ENCODE measurements at places on chromosomes 16 and 17.
A peak's percentile ranks its signal among the peaks of the same experiment; 100 is the strongest.

GRCh38 chr17:76697702-76698465 is 12.9 kb downstream of the MXRA7 start:
- no peak for DNase-seq

- DNase-seq, result no peak
Observed at GRCh38 chr16:13858873-13859580, 60.9 kb upstream of the ERCC4 start.

DNA sequence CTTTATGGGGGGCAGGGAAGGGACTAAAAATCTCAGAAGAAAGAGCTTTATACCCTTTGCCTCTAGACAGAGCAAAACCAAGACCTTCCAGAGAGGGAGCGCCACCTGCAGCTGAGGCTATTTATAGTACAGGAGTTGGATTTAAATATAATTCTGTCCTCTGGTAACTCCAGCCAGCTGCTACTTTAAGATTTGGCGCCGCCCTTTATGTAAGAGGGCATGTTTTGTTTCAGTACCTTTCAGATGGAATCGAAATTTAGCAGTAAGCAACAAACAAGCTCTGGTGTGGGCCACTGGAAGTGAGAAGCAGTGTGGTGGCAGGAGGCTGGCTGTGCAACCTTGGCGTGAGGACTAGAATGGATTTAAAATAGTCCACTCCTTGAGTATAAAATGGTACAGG is 5.2 kb upstream of the GUCY2D start:
- DNase-seq, result peak; percentile 48

DNA sequence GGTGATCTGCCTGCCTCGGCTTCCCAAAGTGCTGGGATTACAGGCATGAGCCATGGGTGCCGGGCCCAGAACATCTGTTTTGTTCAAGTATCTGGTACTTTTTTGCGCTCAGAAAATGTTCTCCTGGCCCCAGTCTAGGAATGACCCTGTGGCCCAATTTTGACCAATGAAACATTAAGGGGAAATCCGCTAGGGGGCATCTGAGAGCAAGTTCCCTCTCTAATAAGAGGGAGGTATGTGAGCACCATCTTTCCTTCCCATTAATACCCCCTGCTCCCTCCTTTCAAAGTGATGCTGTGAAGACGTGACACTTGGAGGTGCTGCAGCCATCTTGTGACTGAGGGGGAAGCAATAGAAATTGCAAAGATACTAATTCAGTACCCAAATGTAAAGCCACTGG is 16.5 kb upstream of the CLEC3A start:
- DNase-seq, result peak; percentile 12

DNA sequence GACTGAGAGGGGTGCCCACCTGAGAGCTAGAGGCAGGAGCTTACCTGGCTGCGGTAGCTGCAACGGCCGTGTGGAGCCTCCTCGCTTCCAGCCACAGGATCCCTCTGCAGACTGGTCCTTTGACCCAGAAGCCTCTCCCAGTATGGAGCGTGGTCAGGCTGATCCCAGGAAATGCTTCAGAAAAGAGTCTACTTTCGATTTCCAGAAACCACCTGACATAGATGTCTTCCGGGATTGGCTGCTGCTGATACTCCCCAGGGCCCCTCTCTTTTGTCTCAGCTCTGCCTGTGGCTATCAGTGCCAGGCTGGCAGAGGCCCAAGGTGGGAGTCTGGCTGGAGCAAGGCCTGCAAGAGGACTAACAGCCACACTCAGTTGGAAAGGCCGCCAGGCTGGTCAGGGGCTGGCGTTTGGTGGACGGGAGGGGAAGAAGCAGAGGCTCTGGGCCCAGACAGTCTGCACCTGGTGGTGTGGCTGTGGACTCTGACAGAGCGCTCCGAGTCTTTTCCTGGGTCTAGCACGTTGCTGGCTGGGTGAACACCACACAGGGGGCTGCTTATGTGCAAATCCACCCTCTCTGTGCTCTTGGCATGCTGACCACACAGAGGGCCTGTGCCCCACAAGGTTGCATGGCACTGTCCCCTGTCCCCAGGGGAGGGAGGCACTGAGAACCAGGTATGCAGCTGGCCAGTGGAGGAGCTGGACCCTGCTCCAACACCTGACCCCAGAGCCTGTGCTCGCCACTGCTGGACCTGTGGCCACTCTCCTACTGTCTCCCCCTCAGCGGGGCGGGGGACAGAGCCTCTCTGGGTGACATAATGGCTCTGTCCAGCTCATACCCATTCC is at the start of gene LGALS3BP:
Gene LGALS3BP (minus strand): TSS at position 144 of the 844 bp plus-strand sequence. CDS start 2,732 bp downstream, outside the sequence.
- peak; percentile 32 for DNase-seq

- DNase-seq, result peak; percentile 79
Observed at GRCh38 chr16:84013787-84014569, 28.6 kb downstream of the SLC38A8 start.

GRCh38 chr17:60559659-60559994 is 33.6 kb upstream of the APPBP2 start:
- DNase-seq, result no peak

DNA sequence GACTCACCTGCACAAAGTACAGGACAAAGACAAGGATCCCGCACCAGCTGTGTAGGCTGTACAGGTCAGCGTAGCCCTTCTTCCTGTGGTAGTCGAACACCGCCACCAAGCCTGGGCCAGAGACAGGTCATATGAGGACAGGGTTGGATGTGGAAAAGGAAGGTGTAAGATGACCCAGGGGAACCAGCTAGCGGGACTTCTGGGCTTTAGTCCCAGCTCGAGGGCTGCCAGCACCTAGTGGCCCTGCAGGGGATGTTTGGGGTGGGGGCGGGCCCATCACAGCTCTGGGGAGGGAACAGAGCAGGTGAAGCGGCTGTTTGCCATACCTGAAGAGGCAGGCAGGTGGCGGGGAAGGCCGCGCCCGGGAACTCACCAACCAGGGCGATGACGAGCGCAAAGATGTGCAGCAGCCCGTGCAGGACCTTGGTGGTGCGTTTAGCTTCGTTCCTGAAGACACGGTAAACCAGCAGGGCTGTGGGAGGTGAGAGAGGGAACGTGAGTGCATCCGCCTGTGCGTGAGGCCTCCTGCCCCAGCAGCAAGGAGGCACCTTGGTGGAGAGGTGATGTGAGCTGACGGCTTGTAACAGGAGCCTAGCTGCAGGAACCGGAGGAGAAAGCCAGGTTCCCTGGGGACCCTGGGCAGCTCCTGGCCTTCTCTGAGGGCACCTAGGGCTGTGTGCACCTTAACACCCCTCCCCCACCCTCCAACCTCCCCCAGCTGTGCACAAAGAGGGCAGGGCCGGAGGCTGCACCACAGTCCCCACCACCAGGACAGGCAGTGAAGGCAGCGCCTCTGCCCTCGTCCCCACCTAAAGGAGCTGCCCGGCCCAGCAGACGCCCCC is 10.2 kb downstream of the CYB561 start:
- DNase-seq, result no peak

- no peak for DNase-seq
Observed at GRCh38 chr16:8591451-8591850, 1.1 kb upstream of the TMEM114 start.

GRCh38 chr17:31286587-31286986 is 10.5 kb downstream of the OMG start:
- DNase-seq, result no peak

- DNase-seq, result no peak
Observed at GRCh38 chr17:28475151-28475900, 1.9 kb downstream of the SLC13A2 start.

GRCh38 chr16:10590342-10590741 is 9.9 kb upstream of the EMP2 start:
- no peak for DNase-seq

DNA sequence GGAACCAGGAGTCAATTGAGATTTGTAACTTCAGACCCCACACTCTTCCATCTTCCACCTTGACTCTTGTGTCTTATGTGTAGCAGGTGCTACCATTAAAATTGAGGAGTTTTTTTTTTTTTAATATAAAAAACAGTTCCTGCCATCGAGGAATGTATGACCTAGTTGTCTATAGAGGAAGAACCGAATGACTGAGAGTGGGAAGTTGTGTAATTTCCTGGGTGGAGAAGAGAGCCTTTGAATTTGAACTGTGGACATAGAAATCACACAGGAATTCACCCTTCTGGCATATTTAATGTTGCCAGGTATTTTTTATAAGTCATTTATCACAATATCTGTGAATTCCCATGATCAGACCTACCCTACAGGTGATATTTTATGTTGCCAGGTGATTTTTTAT is 22.0 kb downstream of the SP2 start:
- no peak for DNase-seq

DNA sequence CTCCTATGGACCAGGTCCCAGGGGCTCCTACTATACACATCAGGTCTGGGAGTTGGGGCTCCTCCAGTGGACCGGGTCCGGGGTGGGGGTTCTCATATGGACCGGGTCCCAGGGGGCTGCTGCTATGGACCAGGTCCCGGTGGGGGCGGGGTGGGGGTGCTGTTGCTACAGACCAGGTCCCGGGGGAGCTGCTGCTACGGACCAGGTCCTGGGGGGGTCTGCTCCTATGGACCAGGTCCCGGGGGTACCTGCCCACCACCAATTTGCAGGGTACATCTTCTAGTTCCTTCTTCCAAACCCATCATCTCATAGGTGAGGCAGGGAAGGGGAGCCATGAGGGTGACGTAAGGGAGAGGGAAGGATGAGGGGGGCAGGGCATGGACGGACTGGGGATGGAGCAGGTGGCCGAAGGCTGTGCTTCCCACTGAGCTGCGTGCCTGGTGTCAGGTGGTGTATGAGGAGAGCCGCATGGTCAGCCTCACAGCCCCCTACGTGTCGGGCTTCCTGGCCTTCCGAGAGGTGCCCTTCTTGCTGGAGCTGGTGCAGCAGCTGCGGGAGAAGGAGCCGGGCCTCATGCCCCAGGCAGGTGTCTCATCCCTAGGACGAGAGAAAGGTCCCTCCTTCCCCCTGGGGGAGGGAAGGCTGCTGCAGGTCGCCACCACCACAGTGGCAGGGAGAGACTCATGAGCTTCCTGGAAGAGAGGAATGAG is 6.6 kb downstream of the ENDOV start:
- DNase-seq, result no peak

- DNase-seq, result no peak
Observed at GRCh38 chr16:88121886-88122580, 170.8 kb downstream of the BANP start.

DNA sequence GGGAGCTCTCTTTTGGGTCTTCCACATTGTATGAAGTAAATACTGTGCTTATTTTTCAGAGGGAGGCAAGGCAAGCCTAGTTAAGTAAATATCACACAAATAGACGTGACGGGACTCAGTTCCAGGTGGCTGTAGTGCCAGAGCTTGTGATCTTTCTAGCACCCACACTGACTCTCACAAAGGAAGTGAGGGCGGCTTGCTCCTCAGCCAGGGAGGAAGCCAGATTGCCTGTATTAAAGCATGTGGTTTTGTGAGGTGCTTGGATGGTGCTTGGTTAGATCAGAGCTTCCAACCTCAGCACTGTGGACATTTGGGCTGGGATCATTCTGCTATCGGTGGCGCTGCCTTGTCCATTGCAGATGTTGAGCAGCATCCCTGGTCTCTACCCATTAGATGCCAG is 80.1 kb downstream of the VAT1L start:
- DNase-seq, result peak; percentile 22

DNA sequence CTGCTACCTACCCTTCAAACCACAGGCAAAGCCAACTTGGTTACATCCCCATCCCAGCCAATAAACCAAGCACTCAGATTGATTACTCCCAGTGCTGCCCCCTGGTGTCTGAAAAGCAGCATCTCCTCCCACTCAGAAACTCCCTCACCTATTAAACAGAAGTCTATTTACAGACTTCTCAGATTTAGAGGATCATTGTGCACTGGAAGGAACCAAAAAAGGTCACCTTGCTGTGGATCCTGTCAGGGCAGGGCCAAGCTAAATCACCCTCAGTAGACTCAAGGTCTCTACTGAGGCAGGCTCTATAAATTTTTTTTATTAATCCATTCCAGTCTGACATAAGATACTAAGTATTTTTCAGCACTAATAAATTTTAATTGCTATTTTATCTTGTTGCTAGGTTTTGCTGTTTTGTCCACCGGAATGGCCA is 17.6 kb downstream of the HIGD1B start:
- peak; percentile 72 for DNase-seq

DNA sequence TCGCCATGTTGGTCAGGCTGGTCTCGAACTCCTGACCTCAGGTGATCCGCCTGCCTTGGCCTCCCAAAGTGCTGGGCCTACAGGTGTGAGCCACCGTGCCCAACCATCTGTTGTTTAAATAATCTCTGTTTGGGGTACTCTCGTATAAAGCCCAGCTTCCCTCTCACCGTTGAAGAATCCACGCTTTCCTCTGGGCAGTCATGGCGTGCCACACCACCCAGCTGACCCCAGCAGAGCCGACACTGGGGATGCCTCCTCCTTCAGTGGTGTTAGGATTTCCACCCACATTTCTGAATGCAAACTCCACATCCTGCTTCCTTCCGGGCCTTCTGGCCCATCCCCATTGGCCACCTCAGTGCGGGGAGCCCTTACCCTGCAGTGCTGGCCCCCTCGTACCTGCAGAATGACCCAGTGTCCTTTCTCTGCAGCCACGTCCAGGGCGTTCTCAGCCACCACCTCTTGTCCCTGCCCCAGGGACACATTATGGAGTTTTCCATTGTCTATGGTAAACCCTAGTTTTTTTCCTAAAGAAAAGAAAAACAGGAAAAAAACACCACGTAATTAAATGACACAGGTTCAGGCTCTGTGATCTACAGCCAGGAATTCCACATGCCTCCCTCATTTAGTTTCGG is 60.4 kb downstream of the PGS1 start:
- DNase-seq, result no peak

Data from stimulated activated CD4-positive, alpha-beta T cell treated with anti-CD3 and anti-CD28 coated beads, Interleukin-15, amount 100 ng/mL, for 24 hours (primary cell).